ENCODE measurements at places on chromosomes 1 and 21.

DNA sequence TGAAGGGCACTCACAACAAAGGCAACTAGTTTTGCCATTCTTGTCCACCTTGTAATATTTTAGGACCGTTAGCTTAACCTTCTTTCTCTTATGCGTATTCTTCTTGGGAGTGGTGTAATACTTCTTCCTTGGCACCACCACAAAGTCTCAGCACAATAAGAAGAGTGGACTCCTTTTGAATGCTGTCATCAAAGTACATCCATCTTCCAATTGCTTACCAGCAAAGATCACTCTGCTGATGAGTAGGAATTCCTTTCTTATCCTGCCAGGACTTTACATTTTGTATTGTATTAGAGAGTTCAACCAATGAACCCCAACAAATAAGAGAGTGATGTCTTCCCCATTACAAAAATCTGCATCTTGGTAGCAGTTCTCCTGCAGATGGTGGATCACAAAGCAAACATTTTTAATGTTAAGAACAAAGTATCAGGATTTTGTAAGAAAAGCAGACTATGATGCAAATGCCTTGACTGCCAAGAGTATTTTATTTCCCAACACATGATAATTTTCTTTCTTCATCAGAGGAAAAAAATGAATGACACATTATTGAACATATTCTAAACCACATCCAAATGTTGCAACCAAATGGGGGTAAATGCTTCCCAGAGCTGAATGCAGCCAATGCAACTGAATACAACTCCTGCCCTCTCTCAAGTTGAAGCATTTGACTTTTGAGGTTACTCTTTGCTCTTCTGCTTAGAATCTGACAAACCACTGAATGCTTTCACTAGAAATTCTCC is 5.1 kb upstream of the ARNT start:
- peak; percentile 97 for DNase-seq

DNA sequence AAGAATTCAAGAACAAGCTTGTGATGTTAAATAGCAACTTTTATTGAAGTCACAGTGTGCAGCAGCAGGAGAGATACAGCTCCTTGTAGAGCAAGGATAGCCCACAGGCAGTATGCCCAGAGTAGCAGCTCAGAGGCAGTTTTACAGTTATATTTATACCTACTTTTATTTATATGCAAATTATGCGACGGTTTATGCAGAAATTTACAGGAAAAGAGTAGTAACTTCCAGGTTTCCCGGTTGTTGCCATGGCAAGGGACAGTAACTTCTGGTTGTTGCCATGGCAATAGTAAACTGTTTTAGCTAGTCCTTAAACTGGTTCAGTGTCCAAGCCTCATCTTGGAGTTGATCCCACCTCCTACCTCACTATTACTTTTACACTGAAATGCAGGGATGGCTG is 344.6 kb upstream of the LYPLAL1 start:
- DNase-seq, result no peak

- no peak for DNase-seq
These were observed 116.7 kb downstream of the FASLG start for GRCh38 chr1:172775606-172776005.

DNA sequence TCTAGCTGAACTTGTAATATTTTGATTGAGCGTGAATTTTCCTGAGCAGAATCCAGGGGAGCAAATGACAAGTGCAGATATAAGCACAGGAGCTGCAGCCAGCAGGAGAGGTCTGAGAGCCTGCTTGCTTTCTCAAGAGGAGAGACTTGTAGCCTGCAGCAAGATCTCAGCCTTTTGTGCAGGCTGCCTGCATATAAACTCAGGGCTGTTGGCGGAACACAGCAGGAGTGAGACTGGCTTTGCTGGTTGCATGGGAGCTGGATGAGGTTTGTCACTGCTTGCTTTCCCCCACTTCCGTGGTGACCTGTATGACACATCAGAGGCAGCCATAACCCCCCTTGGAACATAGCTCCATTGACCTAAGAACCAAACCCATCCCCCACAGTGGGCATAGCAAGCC is 725.4 kb upstream of the RGS18 start:
- DNase-seq, result no peak

GRCh38 chr21:44742418-44743153 is 31.2 kb upstream of the TSPEAR start:
- DNase-seq, result no peak

- no peak for DNase-seq
These were observed 10.3 kb downstream of the NBL1 start for GRCh38 chr1:19654386-19654785.

DNA sequence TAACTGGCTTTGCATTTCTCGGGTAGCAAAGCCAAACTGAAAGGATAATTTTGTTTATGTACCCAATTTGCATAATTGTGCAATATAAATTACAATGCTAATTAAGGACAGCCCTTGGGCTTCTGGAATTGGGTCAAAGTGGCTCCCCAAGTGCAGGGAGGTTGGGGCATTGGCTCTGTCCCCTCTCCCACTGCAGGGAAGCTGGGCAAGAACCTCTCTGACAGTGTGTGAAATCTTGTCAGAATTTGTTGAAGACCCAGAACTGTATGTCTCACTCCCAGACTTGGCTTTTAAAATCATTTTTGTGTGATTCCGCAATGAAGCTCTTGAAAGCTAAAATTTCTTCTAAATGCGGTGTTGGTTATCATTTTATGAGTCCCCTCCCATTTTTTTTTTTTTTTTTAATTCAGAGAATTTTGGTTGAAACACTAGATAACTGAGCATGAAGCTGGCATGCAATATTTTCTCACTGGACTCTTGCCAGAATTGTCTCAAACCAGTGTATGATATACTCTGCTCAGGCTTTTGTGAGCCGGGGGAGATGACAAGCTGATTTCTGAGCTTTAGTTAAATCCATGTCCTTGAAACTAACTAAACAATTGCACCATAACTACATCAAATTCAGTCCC is 878.9 kb upstream of the CXADR start:
- peak; percentile 34 for DNase-seq

GRCh38 chr1:240194120-240194519 is 102.4 kb downstream of the FMN2 start:
- peak; percentile 75 for DNase-seq

DNA sequence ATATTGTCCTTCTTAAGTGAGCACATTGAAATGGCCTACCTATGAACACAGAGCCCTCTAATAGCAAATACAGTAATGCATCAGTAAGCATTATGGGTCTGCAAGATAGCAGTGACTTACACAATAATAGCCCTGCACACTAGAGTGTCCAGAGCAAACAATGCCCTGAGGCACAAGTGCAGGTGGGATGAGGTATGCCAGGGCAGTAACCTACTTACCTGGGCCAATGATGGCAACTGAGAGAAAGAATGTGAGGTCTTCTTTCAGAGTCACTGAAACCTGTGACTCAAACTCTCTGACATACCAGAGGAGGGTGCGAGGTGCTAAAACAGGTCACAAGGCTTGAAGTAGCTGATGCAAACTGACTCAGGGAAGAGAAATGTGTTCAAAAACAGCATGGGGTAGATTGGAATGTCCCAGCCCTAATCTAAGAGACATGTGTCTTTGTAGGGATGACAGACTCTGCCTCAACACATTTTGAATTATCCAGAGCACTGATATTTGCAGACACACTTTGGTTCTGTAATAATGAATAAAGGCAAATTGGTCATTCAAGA is 168.5 kb upstream of the RUNX1 start:
- DNase-seq, result peak; percentile 96

Measured in fibroblast of skin of abdomen (primary cell).